ENCODE measurements at places on chromosomes 3 and 15.

- DNase-seq: no peak
Observed at GRCh38 chr3:130379274-130379673, 33.8 kb downstream of the COL6A5 start.

DNA sequence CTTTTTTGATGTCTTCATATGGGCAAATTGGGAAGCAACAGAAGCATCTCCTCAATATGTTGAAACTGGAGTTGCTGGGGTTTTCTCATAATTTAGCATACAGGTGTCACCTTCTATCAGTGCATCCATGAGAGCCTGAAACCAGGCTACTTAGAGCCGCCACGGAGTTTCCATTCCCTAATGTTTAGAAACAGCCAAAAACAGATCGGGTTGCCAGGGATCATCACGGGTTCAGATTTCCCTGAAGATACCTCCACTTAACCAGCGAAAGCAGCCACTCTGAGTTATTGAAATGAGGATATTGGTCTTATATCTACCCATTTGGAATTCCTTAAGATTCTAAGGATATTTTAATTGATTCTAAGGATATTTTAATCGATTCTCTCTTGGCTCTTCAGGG is 14.5 kb downstream of the TERB2 start:
- DNase-seq: no peak

DNA sequence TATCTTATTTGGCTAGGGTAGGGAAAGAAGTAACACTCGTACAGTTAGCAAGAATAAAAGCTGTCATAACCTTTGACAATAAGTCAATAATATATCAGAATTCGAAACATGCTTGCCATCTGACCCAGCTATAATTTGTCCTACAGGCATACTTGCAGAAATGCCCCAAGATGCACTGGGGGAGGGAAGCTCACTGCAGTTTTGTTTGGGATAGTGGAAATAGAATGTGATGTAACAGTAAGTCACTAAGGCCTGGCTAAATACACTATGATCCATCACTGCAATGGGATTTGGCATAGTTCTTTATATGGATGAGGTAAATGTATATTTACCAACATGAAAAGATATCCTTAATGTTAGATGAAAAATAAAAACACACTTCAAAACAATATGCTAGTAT is 25.5 kb upstream of the TMOD3 start:
- DNase-seq: peak; percentile 16

- DNase-seq: no peak
Observed at GRCh38 chr3:52053307-52054304, 2.8 kb downstream of the DUSP7 start.

- DNase-seq: no peak
Observed at GRCh38 chr3:42014458-42014920, 52.6 kb upstream of the ULK4 start.

DNA sequence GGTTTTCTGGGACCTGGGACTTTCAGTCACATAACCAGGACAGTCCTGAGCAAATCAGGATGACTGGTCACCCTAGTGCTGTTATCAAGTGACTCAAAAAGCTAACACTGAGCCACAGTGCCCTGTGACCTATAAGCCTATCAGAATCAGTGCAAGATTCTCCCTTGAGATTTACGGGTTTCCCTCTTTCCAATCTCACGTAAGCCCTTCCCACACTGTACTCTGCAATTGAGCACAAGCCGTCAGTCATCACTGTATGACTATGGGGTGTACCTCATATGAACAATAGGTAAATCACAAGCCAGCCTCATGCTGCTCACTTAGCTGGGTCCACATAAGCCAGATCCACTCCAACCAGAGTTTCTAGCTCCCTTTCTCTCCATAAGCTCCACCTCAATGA is 21.0 kb upstream of the CLDN18 start:
- DNase-seq: no peak

DNA sequence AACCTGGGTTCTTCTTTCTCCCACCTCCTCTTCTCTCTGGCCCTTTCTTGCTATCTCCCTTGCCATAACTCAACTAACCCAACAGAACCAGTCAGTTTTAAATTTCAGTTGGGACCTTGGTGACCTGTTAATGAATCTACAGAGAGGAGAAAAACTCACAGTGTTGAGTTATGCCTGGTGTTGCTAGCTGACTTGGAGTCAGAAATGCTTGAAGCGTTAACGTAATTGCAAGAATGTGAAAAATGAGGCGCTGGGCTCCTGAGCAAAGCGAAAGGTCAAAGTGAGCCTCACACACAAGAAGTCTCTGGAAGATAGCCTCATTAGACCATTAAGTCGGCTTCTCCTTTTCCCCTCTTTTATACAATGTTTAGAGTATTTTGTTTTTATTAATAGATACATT is 18.4 kb downstream of the MEIS2 start:
- no peak for DNase-seq

DNA sequence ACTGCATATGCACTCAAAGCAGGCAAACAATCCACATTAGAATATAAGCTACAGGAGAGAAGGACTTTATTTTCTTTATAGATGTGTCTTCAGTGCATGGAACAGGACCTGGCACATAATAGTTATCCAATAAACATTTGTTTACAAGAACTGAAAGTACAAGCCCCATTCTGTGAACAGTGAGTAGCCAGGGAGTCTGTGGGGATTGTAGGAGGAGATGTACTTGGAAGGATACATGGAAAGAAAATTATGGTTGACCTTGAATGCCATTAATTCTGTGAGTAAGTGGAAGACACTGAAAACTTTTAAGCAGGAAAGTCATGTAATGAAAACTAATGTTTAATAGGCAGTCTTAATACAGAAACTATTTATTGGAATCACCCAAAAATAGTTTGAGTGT is 28.3 kb downstream of the MASP1 start:
- peak; percentile 36 for DNase-seq

GRCh38 chr15:26357653-26358052 is 415.2 kb downstream of the GABRB3 start:
- DNase-seq: no peak

DNA sequence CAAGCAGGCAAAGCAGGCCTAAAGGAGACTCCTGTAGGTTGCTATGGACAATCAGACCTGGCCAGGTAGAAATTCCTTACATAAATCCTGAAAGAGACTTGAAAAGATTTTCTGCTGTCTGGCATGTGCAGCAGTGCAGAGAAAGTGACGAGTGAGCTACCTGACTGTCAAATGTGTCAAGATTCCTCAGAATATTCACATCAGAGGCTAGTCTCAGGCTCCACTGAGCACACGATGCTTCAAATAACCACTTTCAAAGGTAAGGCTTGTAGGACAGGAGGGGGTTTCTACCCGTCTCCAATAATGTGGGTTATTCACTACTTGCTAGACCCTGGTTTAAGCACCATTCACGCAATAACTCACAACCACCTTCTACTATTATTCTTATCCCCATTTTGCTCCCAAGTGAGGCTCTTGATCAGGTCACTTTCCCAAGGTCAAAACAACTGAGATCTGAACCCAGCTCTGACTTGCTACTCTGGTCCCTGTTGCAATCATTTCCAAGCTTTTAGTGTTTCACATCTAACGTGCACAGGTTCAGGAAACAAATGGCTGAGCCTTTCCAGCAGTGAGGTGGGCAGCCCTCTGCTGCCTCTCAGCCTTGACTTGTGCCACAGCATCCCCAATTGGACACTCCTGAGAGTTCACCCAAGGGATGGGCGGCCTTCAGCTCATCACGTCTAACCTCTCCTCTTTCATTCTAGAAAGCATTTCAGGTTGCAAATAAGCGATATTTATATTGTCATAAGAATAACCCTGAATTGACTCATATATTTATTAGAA is 329.9 kb upstream of the WNT5A start:
- DNase-seq: no peak

- no peak for DNase-seq
Observed at GRCh38 chr15:51840692-51841091, 11.2 kb downstream of the TMOD3 start.

GRCh38 chr3:139260041-139260486 is 83.8 kb upstream of the MRPS22 start:
- DNase-seq: no peak

DNA sequence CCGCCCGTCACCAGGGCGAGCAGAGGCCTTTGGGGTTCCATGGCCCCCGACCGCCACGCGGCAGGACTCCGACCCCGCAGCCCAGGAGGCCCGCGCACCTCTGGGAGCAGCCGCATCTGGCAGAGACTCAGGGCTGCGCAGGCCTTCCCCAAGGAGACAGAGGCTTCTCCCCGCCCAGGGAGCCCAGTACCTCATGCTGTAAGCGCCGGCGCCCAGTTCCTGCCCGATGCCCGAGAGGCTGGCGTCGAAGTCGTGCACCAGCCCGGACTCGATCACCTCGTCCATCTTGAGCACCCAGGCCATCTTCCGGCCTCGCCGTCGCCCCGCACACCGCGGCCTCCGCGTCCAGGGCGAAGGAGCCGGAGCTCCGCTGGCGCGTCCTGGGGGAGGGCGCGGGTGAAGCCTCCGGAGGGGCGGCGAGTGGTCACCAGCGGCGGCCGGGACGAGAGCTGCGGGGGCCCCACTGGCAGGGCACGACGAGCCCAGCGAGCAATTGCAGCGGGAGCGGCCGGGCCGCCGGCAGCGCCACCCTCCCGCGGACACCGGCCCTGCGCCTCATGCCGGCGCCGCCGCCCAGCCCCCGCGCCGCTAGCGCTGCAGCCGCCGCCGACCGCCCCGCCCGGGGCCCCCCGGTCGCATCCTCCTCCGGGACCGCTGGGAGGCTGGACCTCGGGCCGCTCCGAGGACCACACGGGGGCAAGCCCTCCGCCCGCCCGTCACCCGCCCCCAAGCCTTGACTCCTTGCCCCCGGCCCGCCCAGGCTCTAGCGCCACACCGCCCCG is 468 bp downstream of the UBP1 start:
- peak; percentile 42 for DNase-seq

- DNase-seq: no peak
Observed at GRCh38 chr3:160060409-160061027, 71.9 kb downstream of the IL12A start.

DNA sequence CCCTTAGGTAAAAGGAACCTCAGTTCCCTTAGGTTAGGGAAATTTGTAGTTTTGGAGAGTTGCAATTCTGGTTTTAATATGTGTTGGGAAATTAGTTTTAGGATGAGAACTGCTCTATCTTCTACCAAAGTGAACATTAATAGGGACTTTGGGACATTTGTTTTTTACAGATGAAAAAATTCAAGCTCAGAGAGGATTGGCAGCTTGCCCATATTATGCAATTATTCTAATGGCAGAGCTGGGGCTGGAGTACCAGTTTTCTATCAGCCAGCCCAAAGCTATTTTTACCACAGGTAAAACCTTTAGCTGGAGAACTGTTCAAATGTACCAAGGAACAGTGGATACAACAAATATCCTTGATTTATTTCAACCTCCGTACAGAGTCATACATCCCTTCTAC is 127.0 kb downstream of the CPNE4 start:
- peak; percentile 28 for DNase-seq

GRCh38 chr3:126151562-126152302 is 28.7 kb downstream of the ALDH1L1 start:
- DNase-seq: no peak

- DNase-seq: no peak
Observed at GRCh38 chr3:193800138-193801043, 207.4 kb downstream of the OPA1 start.

- no peak for DNase-seq
Observed at GRCh38 chr3:37532168-37532567, 329.5 kb upstream of the CTDSPL start.

DNA sequence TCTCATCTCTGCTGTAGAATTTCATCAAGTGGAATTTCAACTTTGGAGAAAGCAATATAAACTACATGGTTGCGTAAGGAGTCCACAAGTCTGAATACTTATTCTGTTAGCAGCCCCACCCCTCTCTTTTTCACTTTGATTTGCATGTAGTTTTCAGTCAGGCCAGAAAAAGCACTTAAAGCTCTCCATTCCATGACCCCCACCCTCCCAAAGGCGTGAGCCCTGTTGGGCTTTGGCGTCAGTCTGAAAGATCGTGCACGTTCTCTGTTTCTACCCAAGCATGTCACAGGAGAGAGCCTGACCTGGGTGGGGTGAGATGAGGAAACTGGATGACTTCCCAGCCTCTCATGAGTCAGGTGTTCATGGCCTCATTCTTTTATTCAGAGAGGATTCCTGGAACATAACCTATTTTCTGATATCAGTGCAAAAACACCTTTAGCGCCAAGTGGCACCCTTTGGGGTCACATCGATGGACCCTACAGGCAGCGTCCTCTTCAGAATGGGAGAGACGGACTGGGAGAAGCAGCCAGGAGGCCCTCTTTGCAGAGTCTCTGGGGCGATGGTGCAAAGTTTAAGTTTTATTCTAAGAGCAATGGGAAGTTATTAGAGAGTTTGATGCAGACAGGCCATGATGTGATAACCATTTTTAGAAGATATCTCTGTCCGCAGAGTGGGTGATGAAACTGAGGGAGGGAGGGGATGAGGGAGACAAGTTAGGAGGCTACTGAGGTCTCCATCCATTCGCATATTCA is 55.8 kb downstream of the LSM3 start:
- DNase-seq: no peak

GRCh38 chr3:12753275-12754028 is 5.6 kb downstream of the TMEM40 start:
- no peak for DNase-seq

GRCh38 chr3:197749315-197749600 is 425 bp upstream of the FYTTD1 start:
- peak; percentile 29 for DNase-seq

DNA sequence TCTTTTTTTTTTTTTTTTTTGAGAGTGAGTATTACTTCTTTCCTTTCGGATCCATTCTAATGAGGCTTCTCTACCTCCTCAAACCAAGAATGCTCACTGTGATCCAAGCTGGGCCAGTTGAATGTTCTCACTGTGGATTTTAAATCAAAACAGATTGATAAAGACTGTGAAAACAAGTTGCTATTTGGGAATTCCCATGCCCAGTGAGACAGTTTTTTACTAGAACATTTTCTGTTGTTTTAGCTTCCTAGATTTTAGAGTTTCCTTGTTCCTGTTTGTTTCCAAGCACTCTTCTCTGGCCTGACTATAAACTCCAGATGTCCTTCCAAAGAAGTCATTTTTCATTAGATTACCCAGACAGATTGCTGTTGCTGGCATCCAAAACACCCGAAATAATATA is 60.1 kb upstream of the GALNT15 start:
- peak; percentile 70 for DNase-seq

DNA sequence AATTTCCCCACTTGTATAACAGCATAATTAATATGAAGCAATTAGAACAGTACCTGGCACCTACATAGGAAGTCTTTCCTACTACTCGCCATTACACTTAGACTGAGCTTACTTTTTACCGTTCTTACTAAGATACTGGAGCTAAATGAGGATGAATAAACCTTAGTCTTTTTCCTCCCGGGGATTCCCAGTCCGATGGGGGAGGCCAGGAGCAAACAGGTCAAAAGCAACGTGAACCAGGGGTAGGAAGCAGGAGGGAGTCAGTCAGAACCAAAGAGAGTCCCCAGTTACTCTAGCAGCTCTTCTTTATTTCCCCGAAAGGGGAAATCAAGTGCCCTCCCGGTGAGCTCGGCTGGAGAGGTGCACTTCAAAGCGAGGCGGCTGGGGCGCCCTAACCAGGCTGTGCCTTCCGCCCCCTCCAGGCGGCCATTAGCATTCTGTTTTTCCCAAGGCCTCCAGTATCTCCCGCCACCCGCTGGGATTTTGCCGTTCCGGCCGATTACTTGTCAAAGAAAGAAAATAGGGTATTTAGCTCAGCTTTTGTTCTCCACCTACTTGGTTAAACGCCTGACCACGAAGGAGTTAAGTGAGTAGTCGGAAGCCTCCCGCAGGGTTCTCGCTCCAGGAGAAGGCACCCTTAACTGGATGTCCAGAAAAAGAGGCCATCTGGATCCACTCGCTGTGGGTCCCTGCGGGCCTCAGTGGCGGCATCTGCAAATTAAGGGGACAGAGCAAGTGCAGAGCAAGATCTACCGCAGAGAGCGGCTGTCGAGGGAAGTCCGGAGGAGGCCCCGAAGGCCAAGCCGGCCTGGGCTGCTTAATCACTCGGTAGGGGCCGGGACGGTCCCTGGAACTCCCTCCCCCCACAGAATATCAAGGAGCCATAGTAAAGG is 6.3 kb upstream of the EOMES start:
- no peak for DNase-seq

GRCh38 chr3:101117980-101118379 is 124.8 kb upstream of the ABI3BP start:
- peak; percentile 64 for DNase-seq
